Fibroblast of skin of back (primary cell): ENCODE measurements at places on chromosomes 13 and 19.

DNA sequence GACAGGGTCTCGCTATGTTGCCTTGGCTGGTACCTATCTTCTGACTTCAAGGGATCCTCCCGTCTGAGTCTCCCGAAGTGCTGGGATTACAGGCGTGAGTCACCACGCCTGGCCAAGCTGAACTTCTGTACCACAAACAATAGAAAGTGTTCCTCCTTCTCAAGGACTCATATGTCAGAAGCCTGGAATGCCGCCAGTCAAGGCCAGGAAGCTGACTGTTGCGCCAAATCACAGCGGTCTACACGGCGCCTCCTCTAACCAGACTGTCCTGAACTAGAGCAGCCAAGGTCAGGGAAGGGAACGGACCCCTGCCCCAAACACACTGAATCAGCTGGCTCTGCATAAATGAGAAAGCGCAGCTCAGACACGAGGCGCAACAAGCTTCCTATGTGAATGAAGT, 14.6 kb downstream of the RAB20 start:
- peak; percentile 97 for DNase-seq

GRCh38 chr19:7751157-7751783, 3.9 kb upstream of the CD209 start:
- no peak for DNase-seq

GRCh38 chr19:45607071-45608029, 5.3 kb upstream of the GPR4 start:
- DNase-seq: peak; percentile 68

DNA sequence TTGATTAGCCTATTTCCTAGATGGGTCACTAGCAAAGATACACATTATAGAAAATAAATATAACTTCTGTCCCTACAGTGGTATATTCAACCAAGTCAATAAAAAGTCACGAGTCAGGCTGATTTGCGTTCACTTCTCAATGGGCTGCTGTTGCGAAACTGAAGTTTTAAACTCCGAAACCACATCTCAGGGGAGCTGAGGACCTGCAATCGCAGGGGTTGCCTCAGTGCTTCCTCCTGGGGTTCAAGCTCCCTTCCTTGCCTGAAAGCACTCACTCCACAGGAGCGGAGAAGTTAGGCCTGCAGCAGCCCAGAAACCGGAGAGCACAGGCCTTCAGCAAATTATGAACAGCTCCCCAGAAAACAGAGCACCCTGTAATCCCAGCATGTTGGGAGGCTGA, 39.6 kb downstream of the RAB20 start:
- no peak for DNase-seq

DNA sequence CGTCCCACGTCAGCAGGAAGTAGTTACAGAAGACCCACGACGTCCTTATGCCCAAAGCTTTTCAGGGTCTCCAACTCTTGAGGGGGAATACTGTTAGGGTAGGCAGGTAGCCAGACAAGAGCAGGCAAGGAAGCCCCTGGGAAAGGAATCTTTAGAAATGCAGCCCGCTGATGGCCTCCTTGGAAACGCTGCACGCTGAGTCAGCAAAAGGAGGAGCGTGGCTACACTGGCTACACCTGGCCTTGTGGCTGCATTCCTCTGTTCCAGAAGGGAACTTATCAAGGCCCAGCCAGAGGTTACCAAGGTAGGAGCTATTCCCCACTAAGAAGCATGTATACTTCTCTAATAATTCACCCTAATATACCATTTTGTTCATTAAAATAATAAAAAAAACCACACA, 2.0 kb downstream of the ERVV-1 start:
- no peak for DNase-seq

DNA sequence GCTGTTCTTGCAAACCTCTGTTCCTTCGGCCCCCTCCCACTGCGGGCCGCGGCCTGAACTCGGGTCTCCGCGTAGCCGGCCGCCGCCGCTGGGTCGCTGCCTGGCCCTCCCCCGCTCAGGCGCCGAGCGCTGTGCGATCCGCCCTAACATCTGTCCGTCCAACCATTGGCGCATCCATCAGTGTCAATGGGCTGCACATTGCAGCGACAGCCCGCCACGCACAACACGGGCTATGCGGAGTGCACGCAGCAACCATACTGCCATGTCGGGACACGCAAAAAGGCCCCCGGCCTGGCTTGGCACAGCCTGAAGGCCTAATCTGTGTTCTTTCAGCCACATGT, 2.6 kb upstream of the TSHZ3 start:
- no peak for DNase-seq

- no peak for DNase-seq
Measured at GRCh38 chr19:1901940-1902404, 3.2 kb upstream of the ADAT3 start.

DNA sequence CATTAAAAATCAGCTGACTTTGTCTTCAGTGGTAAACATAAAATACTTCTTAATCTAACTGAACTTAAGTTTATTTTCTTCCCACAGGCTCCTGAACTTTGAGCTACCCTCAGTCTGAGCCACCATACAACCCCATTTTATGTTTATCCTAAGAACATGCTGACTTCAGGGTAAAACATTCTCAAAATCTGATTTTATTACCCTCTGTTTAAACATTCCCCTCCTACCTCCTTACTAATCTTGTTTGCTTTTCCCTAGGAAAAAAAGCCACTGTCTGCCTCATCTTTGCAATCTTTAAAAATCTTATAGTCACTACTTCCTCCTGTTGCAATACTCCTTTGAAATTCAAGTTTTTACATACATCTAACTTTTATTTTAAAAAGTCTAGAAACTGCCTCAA, 4.0 kb downstream of the ZNF91 start:
- DNase-seq: no peak

DNA sequence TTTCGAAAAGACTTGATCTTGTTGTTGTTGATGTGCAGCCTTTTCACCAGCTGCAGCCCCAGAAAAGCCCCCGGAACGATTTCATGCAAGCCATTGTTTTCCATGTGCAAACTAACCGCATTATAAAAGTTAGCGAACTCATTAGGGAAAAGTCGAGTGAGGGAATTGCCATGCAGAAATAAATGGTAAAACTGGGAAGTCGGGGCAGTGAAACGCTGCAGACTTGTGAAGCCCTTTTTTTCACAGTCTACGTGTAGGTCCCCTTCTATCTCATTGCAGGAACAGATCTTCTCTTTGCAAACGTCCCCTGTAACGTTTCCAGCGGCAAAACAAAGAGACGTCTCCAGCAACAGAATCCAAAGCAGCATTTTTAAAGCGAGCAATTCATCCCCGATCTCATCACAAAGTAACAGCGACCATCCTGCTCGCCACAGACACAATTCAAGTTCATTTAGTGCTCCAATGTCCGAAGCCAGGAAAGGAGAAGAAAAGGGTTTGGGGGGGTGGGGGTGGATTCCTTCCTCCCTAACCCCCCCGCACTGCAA, 1.1 kb downstream of the SLITRK1 start:
- DNase-seq: no peak

DNA sequence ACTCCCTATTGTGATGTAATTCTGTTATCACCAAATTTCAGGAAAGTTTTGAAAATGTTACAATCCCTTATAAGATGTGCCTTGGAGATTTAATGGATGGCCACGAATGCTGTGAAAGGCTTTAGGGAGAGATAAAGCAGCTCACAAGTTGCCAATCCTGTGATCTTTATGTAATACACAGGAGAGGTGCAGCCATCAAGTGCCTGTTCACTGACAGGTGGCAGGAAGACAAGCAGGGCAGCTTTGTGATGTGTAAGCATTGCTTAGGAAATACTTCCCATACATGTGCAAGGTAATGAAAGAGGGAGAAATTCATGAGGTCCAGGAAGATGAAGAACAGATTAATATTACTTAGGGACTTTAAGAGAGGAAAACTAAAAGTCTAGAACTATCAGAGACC, 628.8 kb downstream of the SLITRK6 start:
- no peak for DNase-seq

DNA sequence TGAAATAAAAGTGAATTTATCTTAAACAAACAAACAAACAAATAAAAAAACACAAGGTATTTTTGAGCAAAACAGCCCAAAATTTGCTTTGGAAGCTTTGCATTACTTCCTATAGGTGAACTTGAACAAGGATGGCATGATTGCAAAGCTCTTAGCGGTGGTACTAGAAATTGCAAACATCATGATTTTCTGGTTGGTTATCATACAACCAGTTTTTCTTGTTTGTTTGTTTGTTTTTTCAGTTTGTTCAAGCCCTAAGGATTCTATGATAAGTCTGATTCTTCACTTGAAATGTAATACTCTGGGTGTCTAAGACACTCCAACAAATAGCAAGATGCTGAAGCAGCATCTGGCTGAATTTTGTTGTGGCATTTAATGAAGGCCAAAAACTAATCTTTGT, 15.9 kb downstream of the DCLK1 start:
- DNase-seq: no peak

- peak; percentile 61 for DNase-seq
Measured at GRCh38 chr19:53977991-53978731, 13.3 kb upstream of the CACNG6 start.

- peak; percentile 95 for DNase-seq
Measured at GRCh38 chr13:41061075-41061913, at the start of gene WBP4. Gene WBP4 (plus strand): TSS chr13:41061509. CDS start chr13:41061674, 165 bp downstream.

- DNase-seq: peak; percentile 40
Measured at GRCh38 chr13:98582947-98583346, 6.0 kb upstream of the STK24 start.

DNA sequence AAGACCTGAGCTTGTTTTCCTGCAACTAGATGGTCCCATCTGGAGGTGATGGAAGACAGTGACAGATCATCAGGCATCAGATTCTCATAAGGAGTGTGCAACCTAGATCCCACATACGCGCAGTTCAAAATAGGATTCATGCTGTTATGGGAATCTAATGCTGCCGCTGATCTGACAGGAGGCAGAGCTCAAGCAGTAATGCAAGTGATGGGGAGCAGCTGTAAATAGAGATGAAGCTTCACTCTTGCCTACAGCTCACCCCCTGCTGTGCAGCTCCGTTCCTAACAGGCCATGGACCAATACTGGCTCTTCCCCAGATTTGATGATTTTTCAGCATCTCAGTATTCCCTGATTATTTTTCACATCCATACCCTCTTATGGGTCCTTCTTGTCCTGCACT, 208.4 kb upstream of the RXFP2 start:
- no peak for DNase-seq
